ENCODE measurements at places on chromosomes 5 and 9.
A peak's percentile ranks its signal among the peaks of the same experiment; 100 is the strongest.

- DNase-seq = no peak
Observed at GRCh38 chr9:124752967-124753366, 18.1 kb downstream of the NR6A1 start.

DNA sequence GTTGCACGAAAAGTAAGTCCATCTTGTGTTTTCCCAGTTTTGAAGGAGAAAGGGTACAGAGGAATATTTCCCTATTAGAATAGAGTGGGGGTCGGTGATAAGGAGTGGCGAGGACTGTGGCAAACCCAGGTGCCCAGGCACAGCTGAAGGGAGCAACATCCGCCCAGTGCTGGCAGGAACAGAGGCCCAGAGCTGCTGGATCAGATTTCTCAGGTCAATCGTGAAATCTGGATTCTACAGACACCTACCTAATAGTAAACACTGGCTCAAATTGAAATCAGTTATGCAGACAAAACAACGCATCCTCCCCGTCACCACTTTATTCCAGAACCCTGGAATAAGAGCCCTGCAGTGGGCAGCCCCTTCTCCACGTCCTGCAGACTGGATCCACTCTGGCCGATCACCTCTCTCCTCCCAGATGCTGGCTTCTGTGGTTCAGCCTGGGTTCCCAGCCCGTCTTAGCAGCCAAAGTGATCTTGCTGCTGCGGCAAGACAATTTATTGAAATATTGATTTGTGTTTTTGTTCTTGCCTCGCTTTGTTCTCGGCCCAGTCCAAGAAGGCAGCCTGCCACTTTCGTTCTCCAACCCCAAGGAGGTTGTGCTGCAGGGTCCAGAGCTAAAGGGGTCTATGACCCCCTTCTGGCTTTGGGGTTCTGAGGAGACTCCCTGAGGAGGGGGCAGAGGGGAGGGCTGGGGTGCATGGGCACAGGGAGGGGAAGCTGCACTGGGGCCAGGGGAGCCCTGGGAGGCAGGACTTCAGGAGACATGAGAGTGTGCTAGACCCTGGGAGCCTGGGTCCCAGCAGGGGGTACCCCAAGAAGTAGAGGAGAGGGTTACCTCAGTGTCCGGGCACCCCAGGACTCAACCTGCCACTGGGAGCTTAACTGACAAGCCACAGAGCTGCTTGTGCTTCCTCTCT is 103.3 kb downstream of the ZNF354C start:
- no peak for DNase-seq

DNA sequence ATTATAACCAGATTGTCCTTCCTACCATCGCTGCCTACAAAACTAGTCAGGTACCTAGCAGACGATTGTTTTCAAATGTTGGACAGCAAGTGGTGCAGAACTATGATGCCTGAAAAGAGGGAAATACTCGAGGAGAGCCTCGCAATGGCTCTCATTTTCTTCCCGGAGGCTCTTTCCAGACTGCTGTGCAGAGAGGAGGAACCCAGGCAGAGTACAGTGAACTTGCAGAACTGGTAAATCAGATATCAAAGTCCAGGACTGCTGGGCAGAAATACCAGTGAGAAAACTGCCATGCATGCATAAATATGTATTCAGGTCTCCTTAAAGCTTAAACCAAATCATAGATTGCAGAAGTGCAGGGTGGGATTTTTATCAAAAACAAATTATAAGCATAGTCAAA is 26.4 kb upstream of the UGT3A1 start:
- no peak for DNase-seq

GRCh38 chr5:15621094-15621493 is 121.1 kb downstream of the FBXL7 start:
- no peak for DNase-seq

DNA sequence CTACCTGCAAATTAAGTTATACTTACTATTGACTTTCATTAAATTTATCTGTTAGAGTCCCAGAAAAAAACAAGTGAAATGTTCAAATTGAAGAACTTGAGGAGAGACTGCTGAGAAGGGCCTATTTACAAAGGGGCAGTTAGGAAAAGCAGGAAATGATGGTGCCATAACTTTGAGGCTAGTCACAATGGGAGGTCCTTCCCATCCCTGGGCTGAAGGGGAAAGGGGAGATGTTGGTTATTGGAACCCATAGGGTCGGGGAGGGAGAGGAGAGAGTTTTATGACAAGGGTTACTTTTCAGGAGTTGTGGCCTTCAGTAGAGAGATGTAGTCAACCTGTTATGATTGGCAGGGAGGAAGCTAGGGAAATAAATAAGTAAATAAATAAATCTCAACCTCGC is 169.1 kb downstream of the DMRT2 start:
- DNase-seq = no peak

- no peak for DNase-seq
Observed at GRCh38 chr5:50717651-50718050, 51.2 kb downstream of the PARP8 start.

DNA sequence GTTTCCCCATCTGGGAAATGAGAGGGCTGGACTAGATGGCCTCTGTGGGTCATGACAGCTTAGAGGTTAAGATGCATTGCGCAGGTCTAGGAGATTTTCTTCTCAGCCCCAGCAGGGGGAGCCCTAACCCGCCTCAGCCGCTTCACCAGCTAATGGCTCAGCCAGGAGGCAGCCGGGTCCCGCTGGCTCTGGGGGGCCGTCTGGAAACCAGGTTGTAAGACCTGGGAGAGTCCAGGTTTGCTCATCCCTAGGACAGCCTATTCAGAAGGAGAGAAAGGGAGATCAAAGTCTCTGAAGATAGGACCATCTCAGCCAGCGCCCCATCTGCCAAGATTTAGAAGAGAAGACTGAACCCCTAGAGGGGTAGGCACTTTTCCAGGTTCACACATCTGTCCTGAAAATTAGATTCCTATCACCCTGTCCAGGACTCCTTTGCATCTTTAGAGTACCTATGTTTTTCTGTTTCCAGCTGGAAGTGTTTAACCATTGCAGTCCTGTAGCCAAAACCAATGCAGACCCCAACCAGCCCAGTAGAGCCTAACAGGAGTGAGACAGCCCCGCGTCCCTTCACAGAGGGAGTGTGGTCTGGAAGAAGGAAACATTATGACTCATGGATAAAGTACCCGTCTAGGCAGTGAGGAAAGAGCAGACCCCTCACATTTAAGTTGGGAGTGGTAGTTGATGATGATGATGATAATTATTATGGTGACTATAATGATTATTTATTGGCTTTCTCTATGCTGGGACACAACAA is 27.5 kb downstream of the SPARC start:
- DNase-seq = peak; percentile 20

DNA sequence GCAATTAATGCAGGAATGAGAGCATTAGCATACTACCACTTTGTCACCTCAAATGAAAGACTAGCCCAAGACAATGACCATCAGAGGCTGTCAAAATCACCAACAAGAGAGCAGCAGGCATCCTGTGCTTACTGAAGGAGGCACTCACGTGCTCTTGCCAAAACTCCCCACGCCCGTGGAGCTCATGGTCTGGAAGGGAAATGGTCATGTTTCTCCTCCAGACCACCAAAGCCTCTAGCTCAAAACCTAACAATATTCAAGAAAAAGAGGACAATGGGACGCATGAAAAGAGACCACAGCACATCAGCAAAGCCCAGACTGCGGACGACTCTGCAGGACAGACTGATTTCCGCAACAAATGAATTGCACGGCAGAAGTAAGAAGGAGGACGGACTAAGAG is 12.8 kb downstream of the AKNA start:
- no peak for DNase-seq

GRCh38 chr9:21709464-21710058 is 92.9 kb upstream of the MTAP start:
- no peak for DNase-seq

DNA sequence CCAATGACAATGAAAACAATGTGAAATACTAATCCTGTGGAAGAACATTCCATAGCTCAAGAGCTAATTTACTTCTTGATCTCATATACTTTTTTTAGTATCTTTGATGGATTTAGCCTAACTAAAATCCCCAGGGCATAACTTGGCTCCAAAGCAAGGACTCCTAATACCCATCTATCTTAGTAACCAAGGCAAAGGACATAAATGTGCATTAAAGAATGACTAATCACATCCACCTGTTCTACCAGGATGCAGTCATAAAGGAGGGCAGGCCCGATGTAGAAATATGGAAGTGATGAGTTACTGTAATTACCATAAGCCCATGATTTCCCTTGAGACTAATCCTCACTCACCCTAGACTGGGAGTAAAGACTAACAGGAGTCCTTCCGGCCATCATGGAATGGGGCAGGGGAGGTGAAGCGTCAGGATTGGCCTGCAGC is 56.9 kb downstream of the KIF24 start:
- DNase-seq = no peak

DNA sequence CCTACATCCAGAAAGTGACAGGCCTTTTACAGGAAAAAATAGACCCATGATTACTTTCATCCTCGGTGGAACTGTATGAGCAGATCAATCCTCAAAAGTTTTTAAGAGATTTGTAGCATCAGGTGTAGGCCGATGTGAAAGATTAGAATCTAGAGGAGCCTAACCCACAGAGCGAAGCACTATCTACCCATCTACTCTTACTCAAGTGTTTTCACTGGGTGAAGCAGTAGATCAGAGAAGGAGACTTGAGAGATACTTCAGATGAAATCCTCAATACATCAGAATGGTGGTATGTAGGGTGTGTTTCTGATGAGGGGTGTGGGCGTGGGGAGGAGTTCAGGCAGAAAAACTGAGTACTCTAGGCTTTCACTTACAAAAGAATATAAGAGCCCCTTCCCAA is 192.8 kb downstream of the FER start:
- no peak for DNase-seq

- DNase-seq = no peak
Observed at GRCh38 chr5:124580512-124580911, 165.9 kb downstream of the ZNF608 start.

DNA sequence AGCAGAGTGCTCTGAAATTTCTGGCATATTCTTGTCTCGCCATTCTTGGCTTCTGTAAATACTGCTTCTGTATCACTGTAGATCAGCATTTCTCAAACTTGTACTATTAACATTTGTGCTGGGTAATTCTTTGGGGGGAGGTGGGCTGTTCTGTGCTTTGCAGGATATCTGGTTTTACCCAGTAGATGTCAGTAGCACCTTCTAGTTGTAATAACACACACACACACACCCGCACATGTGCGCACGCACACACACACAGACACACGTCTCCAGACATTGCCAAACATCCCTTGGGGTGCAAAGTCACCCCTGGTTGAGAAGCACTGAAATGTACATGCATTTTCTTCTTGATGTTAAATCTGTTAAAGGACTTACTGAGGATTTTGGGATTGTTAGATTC is 304.1 kb downstream of the MAT2B start:
- no peak for DNase-seq

DNA sequence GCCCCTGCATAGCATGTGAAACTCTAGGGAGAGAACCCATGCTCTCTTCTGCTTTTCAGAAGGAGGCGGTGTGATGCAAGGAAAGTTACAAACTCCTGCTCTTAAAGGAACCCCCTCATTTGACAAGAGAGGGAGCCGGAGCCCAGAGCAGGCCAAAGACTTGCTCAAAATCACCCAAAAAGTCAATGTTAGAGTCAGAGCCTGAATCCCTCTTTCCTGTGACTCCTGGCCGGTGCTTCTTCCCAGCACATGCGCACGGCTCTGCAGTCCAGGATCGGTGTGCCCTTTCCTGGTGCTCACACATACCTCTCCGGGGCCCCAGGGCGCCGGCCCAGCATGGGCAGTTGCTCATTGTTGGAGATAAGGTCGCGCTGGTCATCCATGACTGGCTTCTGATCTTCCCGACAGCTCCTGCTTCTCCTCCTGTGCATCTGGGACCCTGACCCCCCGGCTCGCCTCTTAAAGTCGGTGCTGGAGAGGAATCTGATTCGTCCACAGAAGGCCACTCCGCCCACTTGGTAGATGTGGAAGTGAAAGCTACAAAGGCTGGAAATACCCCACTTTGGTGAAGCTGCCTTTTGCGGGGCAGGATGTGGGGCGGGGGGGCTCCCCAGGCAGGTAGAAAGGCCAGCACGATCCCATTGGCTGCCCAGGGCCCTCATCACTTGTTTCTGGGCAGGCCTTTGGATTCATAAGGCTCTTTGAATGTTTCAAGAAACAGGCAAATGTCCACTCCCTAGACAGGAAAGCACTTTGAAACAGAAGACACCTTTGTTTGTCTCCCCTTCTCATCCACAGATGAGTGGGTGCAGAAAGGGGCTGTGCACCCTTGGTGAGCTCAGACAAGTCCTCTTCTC is at the start of gene CD74:
TSS of gene CD74 (minus strand) at position 592 of the 857 bp plus-strand sequence. CDS start at position 431, 161 bp downstream.
- no peak for DNase-seq

- no peak for DNase-seq
Observed at GRCh38 chr9:29969856-29970647, 2396.8 kb upstream of the C9orf72 start.

DNA sequence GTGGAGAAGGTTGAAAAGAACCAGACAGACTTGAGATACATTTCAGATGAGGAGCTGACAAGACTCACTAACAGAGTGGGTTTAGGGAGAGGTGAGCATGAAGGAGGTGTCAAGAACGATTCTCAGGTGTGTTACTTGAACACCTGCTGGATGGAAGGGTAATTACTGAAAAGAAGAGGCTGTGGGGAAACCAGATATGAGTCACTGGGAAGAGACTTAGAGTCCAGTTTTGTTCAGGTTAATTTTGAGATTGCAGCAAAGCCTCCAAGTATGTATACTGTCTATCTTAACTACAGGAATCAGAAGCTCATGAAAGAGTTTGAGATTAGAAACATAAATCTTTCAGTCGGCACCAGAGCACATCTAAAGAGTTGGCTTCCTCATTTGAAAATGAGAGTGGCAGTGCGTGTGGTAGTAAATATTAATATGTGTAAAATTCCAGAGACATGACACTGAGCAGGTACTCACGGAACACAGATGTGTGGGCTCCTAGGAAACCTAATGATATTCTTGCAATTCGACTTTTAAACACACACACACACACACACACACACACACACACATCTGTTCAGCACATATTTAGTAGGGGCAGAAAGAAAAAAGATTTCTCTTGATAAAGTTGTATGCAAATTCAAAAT is 197.1 kb downstream of the CDH18 start:
- no peak for DNase-seq

DNA sequence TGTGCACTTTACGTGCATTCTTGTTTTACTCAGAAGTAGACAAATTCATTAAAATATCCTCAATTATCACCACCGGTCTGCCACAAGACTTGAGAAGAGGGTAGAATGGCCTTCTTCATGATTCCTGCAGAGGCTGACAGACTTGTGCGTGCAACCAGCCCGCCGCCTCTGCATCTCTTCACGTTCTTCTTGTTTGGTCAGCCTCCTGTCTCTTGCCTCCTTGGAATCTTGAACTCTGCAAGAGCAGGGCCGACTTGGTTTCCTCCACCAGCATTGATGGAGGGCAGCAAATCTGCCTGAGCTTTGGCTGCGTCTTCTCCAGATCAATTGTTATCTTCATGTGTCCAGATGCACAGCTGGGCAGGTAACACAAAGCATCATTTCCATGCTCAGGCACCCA is 20.2 kb downstream of the UBE2QL1 start:
- DNase-seq = no peak

GRCh38 chr9:6598249-6598725 is 47.2 kb downstream of the GLDC start:
- DNase-seq = no peak

- DNase-seq = no peak
Observed at GRCh38 chr5:55672477-55672911, 39.6 kb downstream of the SLC38A9 start.

Data from SK-N-MC (cell line).